ENCODE measurements at places on chromosomes 7 and 10.

- no peak for DNase-seq
Observed at GRCh38 chr10:7333961-7334641, 76.7 kb downstream of the SFMBT2 start.

DNA sequence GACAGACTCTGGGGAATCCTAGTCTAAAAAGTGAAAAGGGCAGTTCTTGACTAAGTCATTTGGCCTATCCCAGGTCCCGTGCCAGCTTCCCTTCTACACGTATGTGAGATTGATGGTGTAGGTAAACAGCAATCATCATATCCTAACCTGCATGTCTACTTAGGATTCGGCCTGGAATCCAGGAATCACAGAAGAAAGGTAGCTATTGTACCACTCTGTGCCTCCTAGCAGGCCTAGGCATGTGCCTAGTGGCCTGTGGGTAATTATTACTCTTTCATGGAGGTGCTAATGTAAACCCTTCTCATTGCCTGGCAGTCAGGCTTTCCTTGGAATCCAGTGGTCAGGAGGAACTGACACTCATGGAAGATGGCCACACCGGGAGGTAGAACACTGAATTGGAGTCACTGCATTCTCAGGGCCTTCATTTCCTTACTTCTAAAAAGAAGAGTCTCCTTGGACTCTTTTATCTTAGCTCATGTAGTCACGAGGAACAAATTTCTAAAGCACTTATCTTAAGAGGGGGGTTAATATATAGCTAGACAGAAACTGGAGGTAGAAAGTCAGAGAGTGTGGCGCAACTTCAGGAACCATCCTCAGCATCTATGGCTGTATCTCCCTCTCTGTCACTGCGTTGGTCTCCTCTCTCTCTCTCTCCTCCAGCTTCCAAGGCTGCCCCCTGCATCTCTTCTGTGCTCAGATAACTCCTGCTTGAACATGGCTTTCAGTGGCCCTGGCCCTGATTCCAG is 122.5 kb downstream of the C1GALT1 start:
- no peak for DNase-seq

DNA sequence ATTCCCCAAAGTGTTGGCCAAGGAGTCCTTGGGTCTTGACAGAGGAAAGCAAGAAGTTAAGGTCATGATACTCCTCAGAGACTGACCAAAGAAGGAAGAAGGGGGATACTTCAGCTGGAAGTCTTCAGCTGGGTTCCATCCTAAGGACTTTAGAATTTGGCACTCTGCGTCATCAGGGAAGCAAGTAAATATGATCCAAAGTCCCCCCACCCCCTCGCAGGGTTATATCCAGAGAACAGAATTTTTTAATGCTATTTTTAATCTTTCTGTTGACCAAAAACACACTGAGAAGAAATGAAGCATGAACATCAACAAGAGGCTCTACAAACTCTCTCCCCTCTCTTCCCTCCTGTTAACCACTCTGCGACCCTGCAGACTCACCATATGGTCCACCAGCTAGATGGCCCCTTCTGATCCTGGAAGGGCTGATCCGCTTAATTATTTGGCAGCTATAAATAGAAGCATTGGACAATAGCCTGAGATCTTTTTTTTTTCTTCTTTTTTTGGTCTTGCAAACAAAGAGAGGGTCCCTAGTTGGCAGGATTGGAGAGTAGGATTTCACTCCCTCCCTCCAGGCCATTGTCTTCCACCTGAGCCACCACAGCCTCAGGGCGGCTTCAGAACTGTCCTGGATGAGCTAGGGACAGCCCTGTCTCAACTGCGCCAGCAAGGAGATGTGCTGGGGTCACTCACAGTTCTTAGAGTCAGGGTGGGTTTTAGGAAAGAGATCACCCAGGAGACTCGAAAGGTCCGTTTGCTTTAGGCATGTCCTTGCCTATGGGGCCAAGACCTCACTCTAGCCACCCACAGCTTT is 196.0 kb downstream of the KCNMA1 start:
- DNase-seq: no peak

DNA sequence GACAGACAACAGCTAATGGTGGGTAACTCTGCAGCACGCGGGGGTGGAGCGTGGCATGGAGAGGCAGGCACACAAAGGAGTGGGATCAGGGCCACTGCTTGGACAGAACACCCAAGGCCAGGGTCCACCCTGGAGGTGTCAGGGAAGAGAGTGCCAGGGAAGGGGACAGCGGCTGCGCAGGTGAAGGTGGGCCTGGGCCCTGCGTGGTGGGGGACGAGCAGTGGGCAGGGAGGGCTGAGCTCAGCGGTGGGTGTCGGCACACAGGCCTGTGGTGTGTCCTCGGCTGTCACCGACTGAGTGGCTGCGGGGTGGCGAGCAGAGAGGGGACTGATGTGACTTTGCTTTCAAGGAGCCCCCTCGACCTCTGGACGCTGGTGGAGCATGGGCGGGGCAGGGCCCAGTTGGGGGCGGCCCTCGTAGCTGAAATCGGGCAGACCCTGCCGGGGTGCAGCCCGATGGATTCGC is 8.4 kb upstream of the SCART1 start:
- no peak for DNase-seq

- no peak for DNase-seq
Observed at GRCh38 chr10:13953371-13953770, 366.6 kb downstream of the PRPF18 start.

GRCh38 chr10:93062514-93063143 is 2.0 kb downstream of the CYP26C1 start:
- DNase-seq: no peak

- no peak for DNase-seq
Observed at GRCh38 chr7:94272821-94273583, 121.7 kb upstream of the COL1A2 start.

GRCh38 chr7:78345979-78346378 is 547.4 kb downstream of the PHTF2 start:
- DNase-seq: no peak

DNA sequence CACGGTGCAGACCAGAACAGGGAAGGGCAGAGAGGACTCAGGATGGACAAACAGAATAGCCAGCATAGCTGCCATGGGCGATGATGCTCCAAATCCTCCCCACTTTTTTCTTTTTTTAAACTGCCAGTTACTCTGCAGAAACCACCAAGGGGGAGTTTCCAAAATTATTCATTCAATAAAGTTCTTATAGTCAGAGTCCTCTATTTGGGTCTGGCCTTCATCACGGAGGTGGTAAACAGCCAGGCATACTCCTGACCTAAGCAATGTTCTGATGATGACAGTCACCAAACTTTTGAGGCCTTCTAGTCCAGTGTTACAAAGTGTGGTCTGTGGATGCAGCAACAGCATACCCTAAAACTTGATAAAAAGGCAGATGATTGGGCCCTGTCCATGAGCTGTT is 12.3 kb downstream of the RAPGEF5 start:
- DNase-seq: no peak

GRCh38 chr10:130804281-130804680 is 507.2 kb downstream of the TCERG1L start:
- no peak for DNase-seq

DNA sequence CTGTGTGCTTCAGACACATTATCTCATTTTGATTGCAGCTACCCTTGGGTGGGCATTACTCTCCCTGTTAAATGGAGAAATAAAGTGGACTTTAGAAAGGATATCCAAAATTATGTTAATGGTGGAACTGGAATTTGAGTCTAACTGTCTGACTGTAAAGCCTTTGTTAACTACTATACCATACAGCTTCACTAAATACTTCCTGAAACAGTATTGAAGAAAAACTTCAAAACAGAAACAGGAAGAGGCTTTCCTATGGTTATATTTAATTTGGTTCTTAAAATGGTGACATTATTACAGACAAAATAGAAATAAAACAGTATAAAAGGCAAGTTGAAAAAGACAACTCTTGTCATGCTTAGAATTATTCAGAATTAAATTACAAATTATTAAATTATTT is 25.0 kb downstream of the SPAG6 start:
- no peak for DNase-seq

DNA sequence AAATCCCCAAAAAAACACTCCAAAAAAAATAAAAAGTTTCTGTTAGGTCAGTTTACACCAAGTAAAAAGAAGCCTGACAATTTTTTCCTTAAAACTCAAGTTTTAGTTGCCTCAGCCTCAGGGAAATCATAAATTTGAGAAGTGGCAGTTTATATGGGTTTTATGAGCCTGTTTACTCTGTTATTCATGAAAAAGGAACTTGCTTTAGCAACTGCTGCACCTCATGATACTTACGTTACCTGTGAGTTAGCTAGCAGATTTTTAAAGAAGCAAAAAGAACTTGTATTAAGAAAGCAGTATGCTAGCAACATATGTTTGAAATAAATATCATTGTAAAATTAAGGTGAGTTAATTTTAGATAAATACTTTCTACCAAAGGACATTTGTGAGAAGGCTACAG is 1264.5 kb upstream of the PHF14 start:
- no peak for DNase-seq

GRCh38 chr7:8115547-8116402 is 146.2 kb downstream of the ICA1 start:
- DNase-seq: no peak

DNA sequence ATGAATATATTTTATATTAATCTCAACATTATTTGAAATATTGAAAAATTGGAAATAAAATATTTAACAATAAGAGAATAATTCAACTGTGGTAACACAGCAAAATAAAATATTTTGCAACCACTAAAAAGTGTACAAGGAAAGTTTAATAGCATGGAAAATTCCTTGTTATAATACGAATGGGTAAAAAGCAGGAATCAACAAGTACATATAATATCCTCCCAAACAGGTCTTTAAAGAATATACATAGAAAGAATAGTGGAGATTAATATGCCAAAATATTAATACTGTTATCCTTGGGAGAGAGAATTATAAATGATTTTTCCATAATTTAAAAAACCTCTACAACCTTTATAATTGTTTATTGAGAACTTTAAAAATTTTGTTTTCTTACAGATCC is 1.0 kb downstream of the DNAJC12 start:
- DNase-seq: no peak

DNA sequence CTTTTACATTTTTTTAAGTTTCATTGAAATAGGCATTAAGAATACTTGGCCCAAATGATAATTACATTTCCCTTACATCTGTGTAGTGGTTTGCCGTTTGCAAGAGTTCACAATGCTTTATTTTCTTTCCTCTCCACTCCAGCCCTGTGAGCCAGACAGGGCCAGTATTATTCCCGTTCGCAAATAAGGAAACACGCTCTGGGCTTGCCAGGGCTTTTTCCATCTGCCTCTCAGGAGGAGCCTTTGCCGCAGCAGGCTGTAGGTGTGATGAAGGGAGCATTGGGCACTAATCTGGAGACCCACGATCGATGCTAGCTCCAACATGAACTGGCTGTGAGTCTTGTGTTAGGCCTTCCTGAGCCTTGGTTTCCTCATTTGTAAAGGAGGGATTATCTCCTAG is 154.4 kb downstream of the GALNT17 start:
- DNase-seq: no peak

GRCh38 chr10:103715430-103715829 is 139.9 kb downstream of the SH3PXD2A start:
- no peak for DNase-seq
